Heart right ventricle (tissue), 16 donors: ENCODE measurements at places on chromosomes 12 and 14. TPM values are rescaled to one million over a fixed set of nuclear protein-coding genes. Genes with fewer than 3 reads are reported as not detected.
A peak's percentile ranks its signal among the peaks of the same experiment; 100 is the strongest.

DNA sequence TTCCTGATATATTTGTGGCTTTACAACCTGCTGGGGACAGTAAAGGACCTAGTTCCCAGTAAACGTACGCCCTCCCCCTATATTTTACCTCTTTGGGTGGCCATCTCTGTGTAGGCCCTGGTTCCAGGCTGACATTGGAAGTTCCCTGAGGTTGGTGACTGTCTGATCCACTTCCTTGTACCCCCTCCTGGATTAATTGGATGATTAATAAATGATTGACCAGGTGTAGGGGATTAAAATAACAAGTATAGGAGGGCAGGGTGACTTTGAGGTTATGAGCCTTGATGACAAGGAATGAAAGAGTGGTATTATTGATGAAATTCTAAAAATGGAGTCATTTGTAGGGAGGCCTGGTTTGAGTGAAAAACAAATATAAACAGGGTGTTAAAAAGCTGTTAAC lies 9.6 kb downstream of the SUSD6 start:
- DNase-seq: no peak
- H3K4me1 ChIP-seq: peaks cover 26% of the 10 kb centered on the region
- no peaks in the 10 kb centered on the region for H3K36me3 ChIP-seq
- H3K27me3 ChIP-seq: no peaks in the 10 kb centered on the region
- H3K4me3 ChIP-seq: no peak overlapping the region

Gene SCN8A
- 0.07 TPM for polyA plus RNA-seq

DNA sequence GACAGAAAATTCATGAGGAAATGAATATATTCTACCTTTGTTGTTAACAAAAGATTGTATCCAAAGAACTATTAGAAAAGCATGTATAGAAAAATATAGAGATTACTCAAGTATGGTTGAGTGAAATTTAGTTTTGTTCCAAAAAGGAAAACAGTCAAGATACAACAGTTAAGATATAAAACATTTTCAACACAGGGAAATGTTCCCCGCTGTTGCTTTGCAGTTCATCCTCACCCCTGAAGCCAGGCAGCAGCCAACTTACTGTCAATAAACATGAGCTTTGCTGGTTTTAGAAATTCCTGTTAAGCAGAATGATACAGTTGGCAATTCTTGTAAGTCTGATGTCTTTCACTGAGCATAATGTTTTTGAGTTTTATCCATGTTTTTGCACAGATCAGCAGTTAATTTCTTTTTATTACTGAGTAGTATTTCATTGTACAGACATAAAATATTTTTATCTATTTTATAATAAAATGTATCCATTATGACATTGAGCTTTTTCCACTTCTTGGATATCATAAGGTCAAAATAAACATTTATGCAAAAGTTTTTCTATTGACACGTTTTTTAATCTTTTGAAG lies 1.2 kb upstream of the CLEC2B start:
- H3K27me3 ChIP-seq: no peaks in the 10 kb centered on the region
- H3K4me1 ChIP-seq: peaks cover 7% of the 10 kb centered on the region
- DNase-seq: no peak
- peak overlapping the region; percentile 77 for H3K27ac ChIP-seq
- no peaks in the 10 kb centered on the region for H3K36me3 ChIP-seq

- DNase-seq: no peak
- no peaks in the 10 kb centered on the region for H3K27me3 ChIP-seq
- H3K36me3 ChIP-seq: no peaks in the 10 kb centered on the region
- H3K4me1 ChIP-seq: no peaks in the 10 kb centered on the region
Measured at GRCh38 chr12:80979816-80980215, 42.1 kb upstream of the LIN7A start.

Gene CRIP1
- 170 TPM for polyA plus RNA-seq
